ENCODE measurements at places on chromosomes 2 and 18.

DNA sequence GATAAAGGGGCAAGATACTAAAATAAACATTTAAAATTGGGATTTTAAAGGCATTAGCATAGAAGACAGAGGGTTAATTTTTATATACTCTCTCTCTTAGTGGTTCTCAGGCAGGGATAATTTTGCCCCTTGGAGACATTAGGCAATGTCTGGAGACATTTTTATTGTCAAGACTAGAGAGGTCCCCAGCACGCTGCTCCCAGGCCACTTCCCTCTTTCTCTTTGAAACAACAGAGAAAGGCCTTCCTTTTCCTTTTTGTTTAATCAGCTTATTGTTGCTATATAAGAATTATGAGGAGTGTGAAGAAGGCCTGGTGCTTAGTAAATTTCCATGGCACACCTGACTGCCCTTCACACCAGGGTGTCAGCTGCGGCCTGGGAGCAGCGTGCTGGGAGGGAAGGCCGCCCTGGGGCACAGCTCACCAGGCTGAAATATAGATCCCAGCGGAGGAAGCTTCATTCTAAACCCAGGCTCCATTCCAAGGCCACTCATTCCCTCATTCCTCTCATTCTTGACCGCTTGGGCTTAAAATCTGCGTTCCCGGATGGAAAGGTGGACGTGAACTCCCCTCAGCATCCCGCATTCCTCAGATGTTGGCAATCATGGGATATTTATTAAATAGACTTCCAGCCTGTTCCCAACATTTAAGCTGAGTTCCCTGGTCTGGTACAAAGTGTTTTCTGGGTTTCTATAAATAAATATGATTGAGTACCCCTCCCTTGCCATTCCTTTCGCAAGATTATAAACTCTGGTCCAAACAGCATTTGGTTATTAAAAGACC lies 22.5 kb downstream of the SLC14A2 start:
- DNase-seq = no peak

DNA sequence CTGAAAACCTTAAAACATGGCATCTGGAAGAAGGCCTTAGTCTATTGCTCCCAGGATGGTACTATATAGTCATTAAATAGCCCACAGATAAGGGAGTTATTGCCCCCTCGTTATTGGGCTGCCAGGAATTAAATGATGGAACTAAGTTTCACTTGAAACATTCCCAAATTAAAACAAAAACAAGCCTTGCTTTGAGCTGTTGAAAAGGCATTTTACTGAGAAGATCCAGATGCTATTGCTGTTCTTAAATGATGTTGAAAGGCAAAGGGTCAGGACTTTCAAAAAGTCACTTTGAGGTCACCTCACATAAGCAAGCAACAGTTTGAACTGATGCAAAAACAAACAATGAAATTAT lies 2.0 kb upstream of the AMMECR1L start:
- no peak for DNase-seq

DNA sequence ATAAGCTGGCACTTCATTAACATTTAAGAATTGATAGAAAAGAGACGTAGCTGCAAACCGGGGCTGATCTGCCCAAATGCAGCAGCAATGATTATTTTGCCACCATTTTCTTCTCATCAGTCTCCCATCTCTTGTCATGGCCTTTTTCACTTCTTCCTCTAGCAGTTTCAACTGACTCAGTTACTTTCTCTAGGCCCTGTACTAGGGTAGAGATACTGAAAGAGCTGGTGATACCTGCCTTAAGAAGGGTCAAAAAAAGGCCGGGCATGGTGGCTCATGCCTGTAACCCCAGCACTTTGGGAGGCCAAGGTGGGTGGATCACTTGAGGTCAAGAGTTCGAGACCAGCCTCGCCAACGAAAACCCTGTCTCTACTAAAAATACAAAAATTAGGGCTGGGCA lies 127.4 kb downstream of the LTBP1 start:
- no peak for DNase-seq

- no peak for DNase-seq
Measured at GRCh38 chr2:35114765-35115164, 1240.8 kb upstream of the CRIM1 start.
